ENCODE measurements at places on chromosomes 7 and 10.
A peak's percentile ranks its signal among the peaks of the same experiment; 100 is the strongest.

- no peak for DNase-seq
Observed at GRCh38 chr10:70132098-70133029, at the start of gene AIFM2. Gene AIFM2 (minus strand): TSS chr10:70132825. CDS start chr10:70124084, 8,741 bp downstream.

DNA sequence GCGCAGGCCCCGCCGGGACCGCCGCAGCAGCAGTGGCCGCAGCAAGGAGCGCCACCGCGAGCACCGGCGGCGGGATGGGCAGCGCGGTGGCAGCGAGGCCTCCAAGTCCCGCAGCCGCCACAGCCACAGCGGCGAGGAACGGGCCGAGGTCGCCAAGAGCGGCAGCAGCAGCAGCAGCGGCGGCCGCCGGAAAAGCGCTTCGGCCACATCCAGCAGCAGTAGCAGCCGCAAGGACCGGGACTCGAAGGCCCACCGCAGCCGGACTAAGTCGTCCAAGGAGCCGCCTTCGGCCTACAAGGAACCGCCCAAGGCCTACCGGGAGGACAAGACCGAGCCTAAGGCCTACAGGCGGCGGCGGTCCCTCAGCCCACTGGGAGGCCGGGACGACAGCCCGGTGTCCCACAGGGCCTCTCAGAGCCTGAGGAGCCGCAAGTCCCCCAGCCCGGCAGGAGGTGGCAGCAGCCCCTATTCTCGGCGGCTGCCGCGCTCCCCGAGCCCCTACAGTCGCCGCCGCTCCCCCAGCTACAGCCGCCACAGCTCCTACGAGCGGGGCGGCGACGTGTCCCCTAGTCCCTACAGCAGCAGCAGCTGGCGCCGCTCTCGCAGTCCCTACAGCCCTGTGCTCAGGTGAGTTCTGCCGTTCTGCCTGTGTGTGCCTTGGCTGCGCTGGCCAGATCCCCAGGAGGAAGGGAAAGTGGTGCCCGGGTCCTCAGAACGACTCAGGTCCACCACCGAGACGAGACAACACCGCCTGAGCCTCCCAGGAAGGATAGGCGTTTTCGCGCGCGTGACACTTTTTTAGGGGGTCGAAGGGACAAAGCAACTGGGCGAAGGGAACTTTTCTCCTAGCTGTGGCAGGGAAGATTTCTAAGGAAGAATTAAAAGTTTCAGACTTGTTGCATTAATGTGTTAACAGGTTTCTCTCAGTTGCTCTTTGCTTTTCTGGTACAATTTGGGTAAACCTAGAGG is 1.5 kb downstream of the CDK13 start:
- no peak for DNase-seq

DNA sequence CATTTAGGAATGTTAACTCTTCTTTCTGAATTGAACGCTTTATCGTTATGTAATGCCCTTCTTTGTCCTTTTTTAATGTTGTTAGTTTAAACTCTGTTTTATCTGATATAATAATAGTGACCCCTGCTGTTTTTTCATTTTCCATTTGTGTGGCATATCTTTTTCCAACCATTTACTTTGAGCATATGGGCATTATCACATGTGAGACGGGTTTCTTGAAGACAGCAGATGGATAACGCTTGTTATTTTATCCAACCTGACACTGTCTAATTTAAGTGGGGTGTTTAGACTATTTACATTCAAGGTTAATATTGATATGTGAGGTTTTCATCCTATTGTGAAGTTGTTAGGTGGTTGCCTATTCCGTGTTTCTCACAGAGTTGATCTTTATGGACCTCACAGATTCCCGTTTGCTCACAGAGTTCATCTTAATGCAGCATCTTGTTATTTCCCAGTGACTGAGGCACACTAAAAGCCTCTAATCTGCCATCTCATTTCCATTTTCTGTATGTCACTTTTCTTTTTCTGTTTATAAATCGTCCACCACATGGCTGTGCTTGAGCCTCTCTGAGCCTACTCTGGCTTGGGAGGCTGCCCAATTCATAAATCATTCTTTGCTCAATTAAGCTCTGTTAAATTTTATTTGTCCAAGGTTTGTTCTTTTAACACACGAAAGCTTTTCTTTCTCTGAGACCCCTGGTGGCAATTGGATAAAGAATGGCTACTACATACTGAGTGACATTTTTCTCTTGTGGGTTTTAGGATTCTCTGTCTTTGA is 286.2 kb downstream of the HTR7 start:
- DNase-seq = peak; percentile 28

GRCh38 chr10:102085336-102085735 is 20.2 kb downstream of the HPS6 start:
- DNase-seq = no peak

- DNase-seq = no peak
Observed at GRCh38 chr10:25125201-25125611, 49.6 kb upstream of the GPR158 start.

DNA sequence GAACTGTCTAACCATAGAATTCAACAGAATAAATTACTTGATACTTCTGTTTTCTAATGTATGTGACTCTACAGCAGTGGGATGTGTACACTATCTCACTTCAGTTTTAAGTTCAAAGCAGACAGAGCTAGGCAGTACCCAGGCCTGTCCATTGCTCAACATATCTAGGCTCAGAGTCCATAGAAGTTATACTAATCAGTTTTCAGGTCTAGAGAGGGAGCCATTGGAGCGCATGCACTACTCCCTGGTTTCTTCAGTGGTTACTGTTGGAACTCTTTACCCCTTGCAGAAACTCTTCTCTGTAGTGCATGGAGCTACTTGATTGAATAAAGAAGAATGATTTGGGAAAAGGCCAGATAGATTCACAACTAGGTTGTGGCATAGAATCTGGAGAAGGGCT is 4.4 kb downstream of the CD36 start:
- DNase-seq = no peak

GRCh38 chr10:110209454-110209925 is 2.1 kb downstream of the MXI1 start:
- no peak for DNase-seq

DNA sequence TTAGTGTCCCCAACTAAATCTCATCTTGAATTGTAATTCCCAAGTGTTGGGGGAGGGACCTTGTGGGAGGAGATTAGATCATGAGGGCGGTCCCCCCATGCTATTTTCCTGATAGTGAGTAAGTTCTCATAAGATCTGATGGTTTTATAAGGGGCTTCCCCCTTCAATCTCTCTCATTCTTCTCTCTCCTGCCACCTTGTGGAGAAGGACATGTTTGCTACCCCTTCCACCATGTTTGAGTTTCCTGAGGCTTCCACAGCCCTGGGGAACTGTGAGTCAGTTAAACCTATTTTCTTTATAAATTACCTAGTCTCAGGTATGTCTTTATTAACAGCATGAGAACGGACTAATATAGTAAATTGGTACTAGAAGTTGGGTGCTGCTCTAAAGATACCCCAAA is 365.6 kb downstream of the ANKRD7 start:
- no peak for DNase-seq

GRCh38 chr10:129845111-129845753 is 118.8 kb downstream of the EBF3 start:
- DNase-seq = no peak

DNA sequence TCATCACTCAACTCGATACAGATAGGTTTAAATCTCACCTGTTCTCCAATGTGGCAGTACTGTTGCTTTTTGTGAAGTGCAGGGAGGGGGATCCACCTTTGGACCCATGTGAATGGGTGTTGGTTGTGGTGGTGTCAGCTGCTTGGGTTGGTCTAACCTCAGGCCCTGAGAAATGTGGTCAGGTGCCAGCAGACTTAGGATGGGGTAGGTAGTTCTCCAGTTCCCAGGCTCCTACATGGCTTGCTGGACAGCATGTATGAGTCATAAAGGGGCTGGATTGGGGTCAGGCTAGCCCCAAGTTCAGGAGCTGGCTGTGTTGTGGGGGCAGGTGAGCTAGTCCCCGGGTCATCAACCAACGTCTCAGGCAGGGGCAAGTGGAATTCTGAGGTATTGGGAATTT is 472.6 kb upstream of the CNTNAP2 start:
- no peak for DNase-seq

DNA sequence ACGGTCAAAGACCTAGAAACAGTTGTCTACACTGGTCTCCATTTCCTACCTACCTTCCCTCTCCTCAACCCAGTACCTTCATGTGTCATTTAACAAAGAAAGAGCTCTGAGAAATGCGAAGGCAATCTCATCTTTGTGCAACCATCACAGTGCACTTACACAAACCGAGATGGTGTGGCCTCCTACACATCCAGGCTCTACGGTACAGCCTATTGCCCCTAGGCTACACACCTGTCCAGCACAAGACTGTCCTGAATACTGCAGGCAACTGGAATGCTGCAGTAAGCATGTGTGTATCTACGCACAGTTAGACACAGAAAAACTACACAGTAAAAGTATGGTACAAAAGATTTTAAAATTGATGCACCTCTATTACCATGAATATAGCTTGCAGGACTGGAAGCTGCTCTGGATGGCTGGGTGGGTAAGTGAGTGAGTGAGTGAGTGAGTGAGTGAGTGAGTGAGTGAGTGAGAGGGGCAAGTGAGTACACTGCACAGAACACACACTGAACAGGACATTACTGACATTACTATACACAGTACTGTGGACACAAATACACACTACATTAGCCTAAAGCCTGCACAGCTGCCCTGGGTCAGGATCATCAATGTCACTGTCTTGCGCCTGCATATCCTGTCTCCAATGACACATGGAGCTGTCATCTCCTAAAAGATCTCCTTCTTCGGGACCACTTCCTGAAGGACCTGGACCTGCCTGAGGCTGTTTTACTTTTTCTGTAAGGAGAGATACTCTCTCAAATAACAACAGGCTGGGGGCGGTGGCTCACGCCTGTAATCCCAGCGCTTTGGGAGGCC is 18.5 kb downstream of the ITGB1 start:
- DNase-seq = no peak

DNA sequence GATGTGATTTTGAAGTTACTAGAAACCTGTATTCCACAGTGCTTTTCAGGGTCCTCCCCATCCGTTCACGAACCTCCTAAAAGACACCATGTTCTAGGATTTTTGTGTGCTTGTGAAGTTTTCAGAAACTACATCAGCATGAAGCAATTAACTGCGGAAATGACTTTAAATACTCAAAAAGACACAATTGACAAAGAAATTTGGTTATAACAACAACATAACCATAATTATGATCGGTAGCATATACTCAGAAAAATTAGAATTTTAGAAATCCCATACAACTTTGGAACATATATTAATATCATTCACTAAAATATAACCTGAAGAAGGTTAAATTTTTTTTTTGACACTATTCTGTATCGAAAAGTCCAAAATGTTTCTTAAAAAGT is 43.8 kb upstream of the FAM20C start:
- DNase-seq = no peak

DNA sequence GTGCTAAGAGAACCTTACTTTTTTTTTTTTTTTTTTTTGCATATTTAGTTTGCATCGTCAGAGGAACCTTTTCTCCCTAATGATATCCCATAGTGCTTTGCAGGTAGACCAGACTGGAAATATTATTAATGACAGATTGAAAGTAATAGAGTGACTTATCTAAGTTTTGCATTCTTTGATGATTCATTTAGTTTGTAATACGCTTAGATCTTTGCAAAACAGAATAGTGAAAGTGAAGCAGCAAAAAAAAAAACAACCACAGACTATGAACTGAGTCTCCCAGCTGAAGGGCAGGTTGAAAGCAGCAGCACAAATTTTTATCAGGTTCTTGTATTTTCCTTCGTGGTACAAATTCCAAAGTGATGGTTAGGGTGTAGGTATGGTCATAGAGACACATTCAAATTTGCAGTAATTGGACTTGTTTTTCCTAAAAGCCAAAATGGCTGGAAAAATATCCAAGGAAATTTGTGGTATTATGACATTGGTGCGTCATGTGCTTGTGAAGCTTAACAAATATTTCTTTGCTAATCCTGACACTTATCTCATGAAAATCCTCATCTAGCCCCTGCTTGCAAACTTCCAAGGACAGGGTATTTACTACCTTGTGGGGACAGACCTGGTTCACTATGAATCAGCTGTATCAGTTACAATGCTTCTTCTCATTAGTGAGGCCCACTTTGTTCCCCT is 81.8 kb upstream of the CREB5 start:
- no peak for DNase-seq

DNA sequence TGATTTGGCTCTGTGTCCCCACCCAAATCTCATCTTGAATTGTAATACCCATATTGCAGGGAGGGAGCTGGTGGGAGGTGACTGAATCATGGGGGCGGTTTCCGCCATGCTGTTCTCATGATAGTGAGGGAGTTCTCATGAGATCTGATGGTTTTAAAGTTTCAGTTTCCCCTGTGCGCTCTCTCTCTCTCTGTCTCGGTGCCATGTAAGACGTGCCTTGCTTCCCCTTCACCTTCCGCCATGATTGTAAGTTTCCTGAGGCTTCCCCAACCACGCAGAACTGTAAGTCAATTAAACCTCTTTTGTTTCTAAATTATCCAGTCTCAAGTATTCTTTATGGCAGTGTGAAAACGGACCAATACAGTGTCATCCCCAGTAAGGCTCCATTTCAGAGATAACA is 48.3 kb upstream of the CHCHD3 start:
- no peak for DNase-seq

GRCh38 chr7:93140582-93141191 is 7.5 kb downstream of the SAMD9L start:
- DNase-seq = no peak

DNA sequence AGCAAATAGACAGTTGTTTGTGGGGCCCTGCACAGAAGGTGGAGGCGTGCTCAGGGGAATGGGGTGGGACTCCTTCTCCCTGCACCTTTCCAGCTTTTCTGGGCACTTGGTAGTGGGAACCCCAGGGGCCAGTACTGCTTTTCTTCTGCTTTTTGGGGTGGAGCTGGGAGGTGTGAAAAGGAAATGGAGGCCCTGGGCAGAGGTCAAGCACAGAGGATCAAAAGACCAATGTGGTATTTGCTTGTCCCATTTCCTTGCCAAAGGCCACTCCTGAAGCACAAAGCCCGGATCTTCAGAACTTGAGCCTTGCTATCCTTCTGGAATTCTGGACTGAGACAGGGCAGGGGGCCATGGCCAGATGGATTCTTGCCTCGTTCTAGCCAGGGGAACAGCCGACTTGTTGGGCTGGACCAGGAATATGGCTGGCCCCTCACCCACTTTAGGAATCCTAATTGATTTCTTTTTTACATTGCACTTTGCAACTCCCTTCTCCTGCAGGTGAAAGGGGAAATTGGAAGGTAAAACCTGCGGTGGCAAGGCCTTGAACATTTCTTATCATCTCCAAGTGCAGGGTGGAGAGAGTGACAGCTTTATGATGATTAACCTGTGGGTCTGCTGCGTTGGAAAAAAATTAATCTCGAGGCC is 26.5 kb downstream of the ADRA2A start:
- DNase-seq = no peak

- DNase-seq = no peak
Observed at GRCh38 chr7:7701527-7701926, 16.9 kb downstream of the RPA3 start.

GRCh38 chr7:38360776-38361175 is 87.3 kb upstream of the TARP start:
- DNase-seq = no peak

DNA sequence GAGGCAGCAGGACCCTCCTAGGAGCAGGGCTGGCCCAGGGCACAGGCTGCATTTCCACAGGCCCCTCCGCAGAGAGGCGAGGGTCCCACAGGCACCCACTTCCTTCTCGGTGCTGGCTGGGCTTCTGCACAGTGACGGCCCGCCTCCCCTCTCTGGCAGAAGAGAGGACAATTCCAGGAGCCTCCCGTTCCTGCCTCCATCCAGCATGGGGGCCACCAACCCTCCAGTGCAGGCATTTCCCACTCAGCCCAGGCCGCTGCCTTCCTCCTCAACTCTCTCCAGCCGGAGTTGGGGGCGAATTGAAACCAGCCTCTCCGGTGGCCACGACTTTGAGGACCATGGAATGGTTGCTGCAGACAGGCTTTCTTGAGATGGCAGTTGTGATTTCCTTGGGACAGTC is 125.0 kb upstream of the PPP2R2D start:
- no peak for DNase-seq

GRCh38 chr7:50608196-50608906 is 43.1 kb upstream of the DDC start:
- DNase-seq = no peak

All from NCI-H2081 treated with DMSO at 0.1 percent for 48 hours (cell line).